AG10803 (cell line): ENCODE measurements at places on chromosomes 16 and 17.

DNA sequence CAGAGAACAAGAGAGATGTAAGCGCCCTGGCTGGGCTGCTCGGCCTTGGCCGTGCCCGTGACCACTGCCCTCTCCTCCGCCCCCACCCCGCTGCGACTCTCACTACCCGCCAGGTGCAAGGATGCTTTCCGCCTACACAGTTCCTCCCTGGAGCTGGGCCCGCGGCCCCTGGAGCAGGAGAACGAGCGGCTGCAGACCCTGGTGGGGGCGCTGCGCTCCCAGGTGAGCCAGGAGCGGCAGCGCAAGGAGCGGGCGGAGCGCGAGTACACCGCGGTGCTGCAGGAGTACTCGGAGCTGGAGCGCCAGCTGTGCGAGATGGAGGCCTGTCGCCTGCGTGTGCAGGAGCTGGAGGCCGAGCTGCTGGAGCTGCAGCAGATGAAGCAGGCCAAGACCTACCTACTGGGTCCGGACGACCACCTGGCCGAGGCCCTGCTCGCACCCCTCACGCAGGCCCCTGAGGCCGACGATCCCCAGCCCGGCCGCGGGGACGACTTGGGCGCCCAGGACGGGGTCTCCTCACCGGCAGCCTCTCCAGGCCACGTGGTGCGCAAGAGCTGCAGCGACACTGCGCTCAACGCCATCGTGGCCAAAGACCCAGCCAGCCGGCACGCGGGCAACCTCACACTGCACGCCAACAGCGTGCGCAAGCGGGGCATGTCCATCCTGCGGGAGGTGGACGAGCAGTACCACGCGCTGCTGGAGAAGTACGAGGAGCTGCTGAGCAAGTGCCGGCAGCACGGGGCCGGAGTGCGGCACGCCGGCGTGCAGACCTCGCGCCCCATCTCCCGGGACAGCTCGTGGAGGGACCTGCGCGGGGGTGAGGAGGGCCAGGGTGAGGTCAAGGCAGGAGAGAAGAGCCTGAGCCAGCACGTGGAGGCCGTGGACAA is 9.2 kb upstream of the MRPL58 start:
- no peak for DNase-seq

DNA sequence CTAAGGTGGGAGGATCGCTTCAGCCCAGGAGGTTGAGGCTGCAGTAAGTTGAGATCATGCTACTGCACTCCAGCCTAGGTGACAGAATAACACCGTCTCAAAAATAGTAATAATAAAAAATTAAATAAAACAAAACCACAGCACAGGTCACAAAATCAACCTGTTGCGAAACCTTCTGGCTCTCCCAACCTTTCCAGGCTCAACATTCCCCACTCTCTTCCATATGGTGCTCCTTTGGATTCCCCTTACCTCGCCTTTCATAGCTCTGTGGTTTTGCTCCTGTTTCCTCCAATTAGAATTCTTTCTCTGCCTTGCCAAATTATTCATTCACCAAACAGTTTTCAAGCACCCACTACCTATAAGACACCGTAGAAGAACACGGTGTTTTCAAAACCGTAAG is 4.7 kb downstream of the ZDHHC7 start:
- peak; percentile 74 for DNase-seq

GRCh38 chr17:16909472-16910246 is 62.3 kb downstream of the TNFRSF13B start:
- no peak for DNase-seq

DNA sequence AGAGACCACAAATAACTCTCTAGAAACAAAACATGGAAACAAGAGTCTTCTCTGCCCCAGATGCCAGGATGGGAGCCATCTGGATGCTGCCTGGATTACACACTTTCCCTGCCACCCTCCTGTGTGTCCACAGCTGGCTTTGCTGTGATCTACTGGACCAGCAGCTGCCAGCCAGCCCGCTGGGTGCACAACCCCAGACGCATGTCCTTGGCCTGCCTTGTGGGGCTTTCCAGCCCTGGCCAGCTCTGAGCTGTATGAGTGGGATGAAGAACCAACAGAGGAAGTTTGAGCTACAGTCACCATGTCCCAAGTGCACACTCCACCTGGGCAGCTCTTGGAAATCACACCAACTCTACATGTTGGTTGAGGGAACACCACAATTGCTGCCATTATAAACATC is 57.0 kb upstream of the TNRC6C start:
- DNase-seq: no peak

GRCh38 chr16:81567987-81568748 is 123.6 kb downstream of the CMIP start:
- peak; percentile 75 for DNase-seq

- DNase-seq: no peak
Measured at GRCh38 chr16:52925143-52925542, 127.6 kb downstream of the CHD9NB start.

DNA sequence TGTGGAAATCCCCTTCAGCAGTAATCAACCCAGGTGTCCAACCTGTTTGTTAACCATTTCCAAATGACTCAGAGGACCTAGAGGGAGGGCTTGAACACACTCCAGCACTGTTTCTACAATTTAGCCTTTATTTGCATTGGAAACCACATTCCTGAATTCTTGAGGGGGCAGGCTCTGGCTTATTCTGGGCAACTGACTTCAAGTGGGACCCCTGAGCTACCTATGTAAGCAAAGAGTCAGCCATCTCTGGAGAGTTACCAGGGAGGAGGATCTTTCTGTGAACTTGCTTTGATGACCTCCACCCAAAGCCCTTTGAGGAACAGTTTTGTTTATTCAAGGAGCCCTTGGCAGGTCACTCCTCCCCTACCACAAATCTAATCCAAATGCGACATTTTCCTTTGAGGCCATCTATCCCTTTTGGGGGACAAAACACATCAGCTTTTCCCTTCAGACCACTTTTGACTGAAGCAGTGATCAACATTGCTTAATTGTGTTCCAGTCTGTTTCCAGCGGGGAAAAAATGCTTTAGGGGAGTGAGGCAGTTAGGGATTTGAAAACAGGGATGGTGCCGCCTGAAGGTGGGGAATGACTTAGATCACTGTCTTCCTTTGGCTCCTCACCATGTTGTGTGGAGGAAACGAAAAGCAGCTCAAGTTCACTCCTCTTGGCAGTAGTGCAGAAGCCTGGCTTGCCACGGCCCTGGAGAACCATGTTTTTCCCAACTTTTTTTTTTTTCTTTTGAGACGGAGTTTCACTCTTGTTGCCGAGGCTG is 46.2 kb downstream of the TUBD1 start:
- DNase-seq: peak; percentile 96

- peak; percentile 41 for DNase-seq
Measured at GRCh38 chr17:64698725-64699124, 36.6 kb upstream of the SMURF2 start.

GRCh38 chr17:37558299-37558698 is 50.9 kb downstream of the SYNRG start:
- no peak for DNase-seq

DNA sequence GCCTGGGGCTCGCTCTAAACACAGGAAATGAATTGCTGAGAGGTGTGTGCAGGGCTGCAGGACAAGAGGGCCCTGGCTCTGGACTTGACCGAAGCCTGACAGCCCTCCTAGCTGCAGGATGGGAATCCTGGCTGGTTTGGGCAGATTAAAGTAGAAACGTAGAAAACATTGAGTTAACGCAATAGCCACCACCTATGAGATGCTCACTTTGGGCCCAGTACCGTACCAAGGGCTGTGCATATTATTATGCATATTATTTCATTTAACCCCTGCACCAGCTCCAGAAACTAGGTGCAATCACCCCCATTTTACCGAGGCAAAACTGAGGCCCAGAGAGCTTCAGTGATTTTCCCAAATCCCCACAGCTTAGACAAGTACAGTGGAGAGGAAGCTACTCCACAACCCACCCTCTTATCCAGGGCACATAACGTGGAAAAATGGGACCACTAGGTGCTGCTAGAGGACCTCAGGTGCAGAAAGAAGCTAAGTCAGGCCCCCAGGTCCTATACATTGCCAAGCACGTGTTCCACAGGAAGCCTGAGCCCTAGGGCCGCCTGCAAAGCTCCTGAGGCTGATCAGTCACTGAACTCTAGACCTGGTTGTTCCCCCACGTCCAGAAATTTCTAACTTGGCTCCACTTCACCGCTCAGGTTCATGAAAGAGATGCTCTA is 79.2 kb downstream of the MYH11 start:
- DNase-seq: peak; percentile 31

DNA sequence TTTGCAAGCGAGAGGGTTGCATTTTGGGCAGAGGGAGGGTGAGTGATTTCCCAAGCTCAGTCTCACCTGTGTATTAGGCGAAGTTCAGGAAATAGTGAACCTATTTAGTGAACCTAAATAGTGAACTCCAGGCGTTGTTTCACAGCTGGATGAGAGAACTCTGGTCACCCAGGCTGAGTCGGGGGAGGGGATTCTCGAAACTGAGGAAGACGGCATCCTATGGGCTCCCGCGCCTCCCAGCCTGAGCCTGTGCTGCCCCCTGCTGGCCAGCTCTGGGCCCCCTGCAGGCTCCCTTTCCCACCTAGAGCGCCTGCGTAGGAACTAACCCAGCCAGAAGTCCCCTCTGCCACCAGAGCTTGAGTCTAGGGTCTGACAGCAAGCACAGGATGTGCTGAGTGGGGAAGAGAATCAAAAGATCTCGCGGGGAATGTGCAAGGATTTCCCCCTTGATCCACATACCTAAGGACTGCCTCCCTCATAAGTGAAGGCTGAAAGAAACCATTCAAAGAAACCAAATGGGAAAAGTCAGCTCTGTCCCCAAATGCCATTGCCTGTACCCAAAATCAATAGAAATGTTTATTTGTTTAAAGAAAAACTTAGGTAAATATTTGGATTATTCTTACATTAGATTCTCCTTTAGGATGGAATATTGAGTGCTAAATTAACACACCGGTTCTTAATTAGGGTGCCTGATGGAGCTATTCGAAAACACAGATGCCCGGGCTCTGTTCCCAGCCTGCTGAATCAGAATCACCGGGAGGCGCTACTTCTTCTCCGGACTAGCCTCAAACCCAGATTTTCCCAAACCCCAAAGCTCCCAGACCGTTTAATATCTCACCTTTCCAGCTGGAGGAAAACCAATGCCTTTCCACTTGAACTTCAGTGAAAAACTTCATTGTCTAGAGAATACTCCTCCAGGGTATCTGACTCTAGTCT is 14.8 kb upstream of the MARVELD3 start:
- peak; percentile 20 for DNase-seq

DNA sequence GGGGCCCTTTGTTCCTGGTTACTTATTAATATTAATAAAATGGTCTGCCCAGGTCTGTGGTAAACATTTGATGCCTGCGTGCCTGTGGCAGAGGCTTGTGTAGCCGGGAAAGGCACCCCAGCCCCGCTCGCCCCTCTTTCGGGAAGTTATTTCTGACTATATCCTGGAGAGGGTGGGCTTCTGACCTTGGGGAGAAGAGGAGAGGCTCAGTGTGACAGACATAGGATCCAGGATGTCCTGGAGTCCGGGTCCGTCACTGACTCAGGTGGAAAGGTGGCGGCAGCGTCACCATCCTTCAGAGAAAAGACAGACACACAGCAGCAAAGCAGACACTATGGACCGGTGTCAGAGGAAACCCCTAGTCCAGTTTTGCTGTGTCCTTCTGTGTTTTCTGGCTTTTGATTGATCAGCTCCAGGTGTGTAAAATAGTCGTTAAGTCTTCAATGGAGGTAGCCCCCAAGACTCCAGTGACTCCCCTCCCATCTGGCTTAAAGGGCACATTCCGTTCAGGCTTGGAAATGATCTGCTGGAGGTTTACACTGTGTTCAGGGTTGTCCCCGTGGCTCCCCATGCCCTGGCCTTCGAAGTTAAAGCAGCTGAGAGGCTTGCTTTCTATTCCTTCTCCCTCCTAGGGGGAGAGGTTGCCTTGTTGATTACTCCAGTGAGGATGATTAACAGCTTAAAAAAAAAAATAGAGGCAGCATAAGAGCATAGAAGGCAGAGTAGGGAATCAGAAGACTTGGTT is 81.6 kb downstream of the CCDC182 start:
- DNase-seq: no peak

DNA sequence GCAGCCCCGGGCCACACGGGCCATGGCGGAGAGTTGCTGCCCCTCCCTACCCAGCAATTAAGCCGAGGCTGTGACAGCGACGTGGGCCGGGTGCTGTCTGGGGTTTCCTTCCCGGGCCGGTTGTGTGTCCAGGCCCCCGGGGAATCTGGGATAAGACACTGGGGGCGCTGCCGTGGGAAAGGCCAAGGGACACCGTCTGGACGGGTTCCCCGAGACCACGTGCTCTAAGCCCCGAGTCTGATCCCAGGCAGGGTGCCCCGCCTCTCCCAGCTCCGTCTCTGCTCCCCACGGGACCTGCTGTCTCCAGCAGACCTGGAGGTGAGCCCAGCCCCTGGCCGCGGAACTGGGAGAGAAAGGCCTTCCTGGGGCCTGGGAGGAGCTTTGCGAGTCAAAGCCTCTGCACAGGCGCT is 92.2 kb downstream of the IRX3 start:
- peak; percentile 7 for DNase-seq

DNA sequence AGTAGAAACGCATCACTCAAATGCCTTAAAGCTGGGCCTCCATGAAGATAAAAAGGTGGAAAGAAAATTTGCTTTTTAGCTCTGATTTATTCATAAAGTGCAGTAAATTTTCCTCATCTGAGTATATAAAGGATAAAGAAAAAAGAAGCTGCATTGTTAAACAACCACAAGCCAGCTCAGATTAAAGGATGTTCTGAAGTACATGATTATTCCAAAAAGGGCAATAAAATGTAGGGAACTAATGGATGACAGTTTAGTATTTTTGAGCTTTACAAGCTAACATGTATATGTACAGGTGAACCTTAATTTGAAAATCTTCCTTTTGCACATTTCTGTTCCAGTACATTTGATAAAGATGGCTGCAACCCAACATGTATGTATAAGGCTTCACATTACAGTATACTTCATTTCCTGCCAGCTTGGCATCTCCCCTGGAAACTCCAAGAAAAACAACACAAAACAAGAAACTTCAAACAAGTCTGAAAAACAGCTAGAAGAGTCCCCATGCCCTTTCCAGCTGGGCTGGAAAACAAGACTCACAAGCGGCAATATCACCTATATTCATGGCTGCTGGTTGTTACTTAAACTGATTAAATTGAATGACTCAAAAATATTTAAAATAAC is 225.7 kb downstream of the CEP112 start:
- DNase-seq: no peak

DNA sequence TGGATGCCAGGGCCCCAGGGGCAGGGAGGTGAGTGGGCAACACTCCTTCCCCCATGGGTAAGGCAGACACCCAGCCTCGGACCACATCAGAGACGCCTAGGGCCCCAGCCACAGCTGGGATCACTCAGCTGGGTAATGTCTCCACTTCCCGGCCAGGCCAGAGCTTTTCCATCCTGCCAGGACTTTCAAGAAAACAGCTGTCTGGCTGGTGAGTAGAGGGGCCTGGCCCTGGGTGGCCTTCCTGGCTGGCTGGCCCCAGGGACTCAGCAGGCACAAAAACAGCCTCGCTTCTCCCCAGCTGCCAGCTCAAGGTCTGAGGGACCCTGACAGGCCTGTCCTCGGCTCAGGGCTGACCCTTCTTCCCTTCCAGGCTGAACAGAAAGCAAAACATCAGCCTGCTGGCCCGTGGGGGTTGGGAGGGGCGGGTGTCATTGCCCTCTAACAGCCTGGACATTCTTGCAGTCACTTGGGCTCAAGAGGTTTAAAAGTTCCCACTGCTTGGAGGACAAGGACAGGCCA is 45.3 kb upstream of the JPH3 start:
- DNase-seq: peak; percentile 67
